ENCODE measurements at places on chromosomes 1 and 21.

DNA sequence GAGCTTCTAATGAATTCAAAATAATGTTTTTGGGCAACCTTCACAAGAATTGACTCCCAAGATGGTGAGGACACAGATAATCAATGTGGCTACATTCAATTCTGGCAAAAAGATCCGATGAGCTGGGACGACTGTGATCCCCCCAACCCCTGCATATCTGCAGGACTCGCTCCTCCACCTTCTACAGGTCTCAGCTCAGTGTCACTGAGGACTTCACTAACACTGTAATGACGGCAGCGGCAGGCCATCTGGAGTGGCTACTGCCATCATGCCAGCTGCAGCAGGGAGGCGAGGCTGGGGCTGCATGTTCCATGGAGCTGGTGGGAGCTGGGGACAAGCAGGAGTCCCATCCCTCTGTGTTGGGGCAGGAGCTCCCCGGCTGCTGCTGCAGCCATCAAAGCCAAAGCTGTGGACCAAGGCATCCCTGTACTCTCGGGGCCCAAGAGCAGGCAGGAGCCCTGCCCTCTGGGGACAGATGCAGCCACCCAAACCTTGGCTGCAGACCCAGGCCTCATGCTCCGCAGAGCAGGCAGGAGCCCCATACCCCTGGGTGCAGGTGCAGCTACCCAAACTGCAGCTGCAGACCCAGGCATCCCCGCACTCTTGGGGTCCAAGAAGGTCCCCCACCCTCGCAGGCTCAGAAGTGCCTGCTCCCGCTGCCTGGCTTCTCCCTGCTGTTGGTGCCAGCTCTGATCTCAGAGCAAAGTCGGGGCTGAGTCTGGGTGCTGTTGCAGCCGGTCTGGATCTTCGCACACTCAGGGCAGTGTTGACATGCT, 12.2 kb upstream of the DHRS3 start:
- DNase-seq, result no peak

DNA sequence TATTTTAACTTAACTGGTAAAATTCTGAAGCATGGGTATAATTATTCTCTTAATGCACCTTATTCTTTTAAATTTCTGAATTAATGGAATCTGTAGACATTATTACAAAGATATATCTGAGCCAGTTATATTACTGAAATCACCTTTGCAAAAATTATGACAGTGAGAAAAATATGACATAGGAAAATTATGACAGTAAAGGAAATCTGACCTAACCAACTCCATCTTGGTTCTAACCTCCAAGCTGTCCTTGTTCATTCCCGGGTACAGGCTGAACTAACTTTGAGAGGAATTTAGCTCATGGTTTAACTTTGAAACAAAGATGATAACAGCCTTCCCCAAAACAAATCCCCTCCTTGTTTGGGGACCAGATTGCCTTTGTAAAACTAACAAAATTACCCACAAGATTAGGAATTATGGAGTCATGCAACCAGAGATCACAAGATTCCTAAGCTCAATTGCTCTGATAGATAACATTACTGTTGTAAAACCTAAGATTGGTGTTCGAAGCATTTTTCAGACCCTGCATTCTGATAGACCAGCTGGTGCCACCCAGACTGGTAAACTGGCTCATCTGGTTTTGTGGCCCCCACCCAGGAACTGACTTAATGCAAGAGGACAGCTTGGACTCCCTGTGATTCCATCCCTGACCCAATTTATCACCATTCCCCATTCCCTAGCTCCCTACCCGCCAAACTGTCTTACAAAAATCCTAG, 9.4 kb upstream of the CD55 start:
- DNase-seq, result no peak

GRCh38 chr1:103497404-103497803, 28.1 kb upstream of the RNPC3 start:
- no peak for DNase-seq

DNA sequence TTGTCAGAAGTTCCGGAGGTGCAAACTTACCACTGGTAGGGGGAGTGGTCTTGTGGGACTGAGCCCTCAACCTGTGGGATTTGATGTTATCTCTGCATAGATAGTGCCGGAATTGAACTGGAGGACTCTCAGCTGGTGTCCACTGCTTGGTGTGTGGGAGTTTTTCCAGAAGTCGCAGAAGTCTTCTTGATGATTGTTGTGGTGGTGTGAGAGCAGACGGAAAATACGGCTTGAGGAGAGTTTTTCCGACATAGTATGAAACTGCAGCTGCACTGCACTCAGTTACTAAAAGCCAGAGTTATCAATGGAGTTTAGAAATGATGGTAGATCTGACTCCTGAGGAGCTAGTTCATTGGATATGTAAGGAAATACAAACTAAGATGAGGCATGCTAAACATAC, 14.9 kb downstream of the RGS5 start:
- DNase-seq, result no peak

DNA sequence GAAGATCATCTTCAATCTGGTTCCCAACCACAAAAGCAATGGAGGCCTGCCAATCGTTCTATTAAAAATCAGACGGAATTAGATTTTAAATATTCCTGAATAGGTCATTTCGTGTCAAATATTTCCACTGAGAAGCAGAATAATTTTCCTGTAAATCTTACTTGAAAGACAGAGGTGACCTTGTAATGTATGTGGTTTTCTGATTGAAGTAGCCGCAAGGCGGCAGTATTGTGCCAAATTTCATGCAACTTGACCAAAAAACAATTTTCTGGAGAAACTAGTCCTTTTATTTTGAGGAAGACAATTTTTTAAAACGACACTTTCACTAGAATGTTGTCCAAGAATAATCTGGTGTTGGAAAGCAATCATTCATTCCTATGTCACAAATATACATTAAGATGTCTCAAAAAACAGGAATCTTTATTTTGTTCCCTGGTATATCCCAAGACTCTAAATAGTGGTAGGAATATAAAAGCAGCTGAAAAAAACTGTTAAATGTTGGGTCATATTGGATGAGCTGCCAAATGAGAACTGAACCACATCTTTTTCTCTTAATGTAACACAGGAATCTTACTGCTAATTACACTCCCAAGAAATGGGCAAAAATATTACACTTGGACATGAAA, 33.6 kb downstream of the SPAG17 start:
- DNase-seq, result no peak

GRCh38 chr1:111775966-111776365, 20.3 kb downstream of the DDX20 start:
- DNase-seq, result no peak

DNA sequence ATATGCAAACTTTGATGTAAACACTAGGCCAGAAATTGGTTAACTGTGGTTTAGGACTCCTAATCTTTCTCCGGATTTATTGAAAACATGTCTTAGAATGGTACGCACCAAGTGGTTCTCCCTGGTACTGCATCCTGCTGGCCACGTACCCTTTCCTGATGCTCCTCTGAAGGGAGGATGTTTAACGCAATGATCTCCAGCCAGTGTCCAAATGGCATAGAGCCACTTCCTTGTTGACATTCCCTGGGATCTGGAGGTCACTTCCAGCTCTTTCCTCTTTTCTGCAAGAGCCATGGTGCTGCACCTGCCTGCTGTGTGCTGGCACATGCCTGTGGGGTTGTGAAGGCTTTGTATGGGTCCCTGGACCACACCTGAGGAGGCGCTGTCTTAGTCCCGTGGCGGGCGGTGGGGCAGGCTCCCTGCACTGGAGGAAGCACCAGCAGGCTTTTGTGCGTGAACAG, 53.9 kb downstream of the GALNT2 start:
- DNase-seq, result no peak

DNA sequence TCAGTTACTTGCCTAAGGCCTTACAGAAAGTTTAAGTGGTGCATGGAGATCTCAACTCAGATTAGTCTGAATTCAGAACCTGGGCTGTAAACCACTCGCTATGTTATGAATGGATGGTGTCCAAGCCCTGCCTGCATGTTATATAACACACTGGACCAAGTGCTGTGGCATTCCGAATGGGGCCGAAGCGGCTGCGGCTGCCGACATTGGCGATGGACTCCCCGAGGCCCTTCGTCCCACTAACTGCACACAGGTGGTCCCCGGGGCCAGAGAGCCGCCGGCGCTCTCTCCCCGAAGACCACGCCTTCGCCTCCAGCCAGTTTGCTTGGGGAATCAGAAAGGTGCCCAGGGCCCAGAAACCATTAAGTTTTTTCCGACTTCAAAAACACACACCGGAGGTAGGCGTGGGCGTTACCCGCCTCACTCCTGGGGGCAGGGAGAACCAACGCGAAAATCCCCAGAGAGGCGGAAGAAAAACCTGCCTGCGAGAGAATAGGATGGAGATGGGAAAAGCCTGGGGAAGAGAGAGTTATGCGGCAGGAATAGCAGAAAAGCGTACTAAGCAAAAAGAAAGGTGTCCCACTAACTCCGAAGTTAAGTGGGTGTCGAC, 579 bp upstream of the TENT5C start:
- no peak for DNase-seq

GRCh38 chr1:151867765-151868411, 14.4 kb upstream of the THEM5 start:
- DNase-seq, result no peak

- no peak for DNase-seq
Observed at GRCh38 chr1:179128520-179128919, 46.6 kb downstream of the TOR3A start.
